ENCODE measurements at places on chromosomes 7 and 10.

- no peak for DNase-seq
These were observed 104.9 kb downstream of the CDK6 start for GRCh38 chr7:92731335-92732063.

DNA sequence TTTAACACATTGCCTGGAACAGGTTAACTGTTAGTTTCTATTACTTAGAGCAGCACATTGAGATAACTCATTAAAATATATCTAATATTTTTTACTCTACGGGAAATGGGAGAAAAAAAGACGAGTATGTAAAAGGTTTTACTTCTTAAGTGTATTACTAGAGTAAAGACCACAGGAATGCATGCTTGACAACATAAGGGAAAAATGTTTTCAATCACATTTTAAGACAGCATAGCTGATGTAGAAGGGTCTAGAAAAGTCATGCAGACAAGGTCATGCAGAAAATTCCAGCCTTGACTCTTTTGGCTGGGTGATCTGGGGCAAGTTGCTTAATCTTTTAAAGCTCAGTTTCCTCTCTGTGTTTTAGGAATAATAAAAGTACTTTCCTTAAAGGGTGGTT is 806.2 kb downstream of the CNTNAP2 start:
- DNase-seq, result no peak

GRCh38 chr7:98713165-98713810 is 96.2 kb downstream of the NPTX2 start:
- DNase-seq, result no peak

GRCh38 chr10:1630304-1630703 is 107.0 kb downstream of the ADARB2 start:
- no peak for DNase-seq

DNA sequence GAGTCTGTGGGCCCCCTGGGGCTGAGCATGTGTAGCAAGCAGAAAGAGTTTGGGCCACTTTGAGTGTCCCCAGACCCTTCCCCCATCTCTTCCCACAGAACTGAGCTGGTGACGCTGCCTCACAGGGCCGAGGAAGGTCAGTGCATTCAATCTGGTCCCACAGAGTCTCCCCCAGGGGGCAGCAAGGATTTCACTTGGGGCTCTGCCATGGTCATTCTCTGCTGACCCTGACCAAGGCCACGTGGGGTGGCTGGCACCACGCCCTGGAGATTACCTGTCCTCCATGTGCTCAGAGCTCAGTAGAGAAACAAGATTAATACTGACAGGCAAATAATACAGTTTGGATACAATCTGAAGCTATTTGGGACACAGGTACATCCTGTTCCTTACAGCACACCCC is 30.2 kb downstream of the ADRA2A start:
- no peak for DNase-seq

GRCh38 chr7:73647725-73648592 is 19.7 kb upstream of the VPS37D start:
- peak; percentile 53 for DNase-seq

GRCh38 chr7:96093435-96093834 is 228.5 kb downstream of the SLC25A13 start:
- DNase-seq, result no peak

GRCh38 chr10:131034451-131034850 is 277.1 kb downstream of the TCERG1L start:
- DNase-seq, result no peak

DNA sequence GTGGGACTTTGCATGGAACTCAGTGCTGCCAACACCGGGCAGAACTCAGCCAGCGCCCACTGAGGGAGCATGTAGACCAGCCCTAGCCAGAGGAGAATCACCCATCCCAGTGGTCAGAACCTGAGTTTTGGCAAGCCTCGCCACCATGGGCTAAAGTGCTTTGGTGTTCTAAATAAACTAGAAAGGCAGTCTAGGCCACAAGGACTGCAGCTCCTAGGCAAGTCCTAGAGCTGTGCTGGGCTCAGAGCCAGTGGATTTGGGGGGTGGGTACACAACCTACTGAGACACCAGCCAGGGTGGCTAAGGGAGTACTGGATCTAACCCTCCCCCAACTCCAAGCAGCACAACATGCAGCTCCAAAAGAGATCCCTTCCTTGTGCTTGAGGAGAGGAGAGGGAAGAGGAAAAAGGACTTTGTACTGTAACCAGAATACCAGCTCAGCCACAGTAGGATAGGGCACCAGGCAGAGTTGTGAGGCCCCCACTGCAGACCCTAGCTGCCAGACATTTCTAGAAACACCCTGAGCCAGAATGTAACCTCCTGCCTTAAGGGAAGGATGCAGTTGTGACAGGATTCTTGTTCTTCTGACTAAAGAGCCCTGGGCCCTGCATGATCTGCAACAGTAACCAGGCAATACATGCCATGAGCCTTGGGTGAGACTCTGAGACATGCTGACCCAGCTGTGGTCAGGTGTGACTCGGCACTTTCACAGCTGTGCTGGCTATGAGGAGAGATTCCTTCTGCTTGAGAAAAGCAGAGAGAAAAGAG is 24.4 kb downstream of the GSDME start:
- no peak for DNase-seq

- DNase-seq, result no peak
These were observed 321.0 kb downstream of the PLXNA4 start for GRCh38 chr7:132255115-132255797.

- DNase-seq, result no peak
These were observed 130.4 kb downstream of the MTERF1 start for GRCh38 chr7:91750091-91750490.

GRCh38 chr10:119348516-119349240 is 141.3 kb downstream of the GRK5 start:
- DNase-seq, result no peak

GRCh38 chr7:144516729-144517525 is 113.4 kb upstream of the NOBOX start:
- DNase-seq, result no peak

- peak; percentile 4 for DNase-seq
These were observed 828 bp upstream of the CFAP70 start for GRCh38 chr10:73359492-73359891.

Data from NCI-H1105 (cell line).